Stimulated activated CD4-positive, alpha-beta T cell treated with anti-CD3 and anti-CD28 coated beads, TNF-alpha, amount 100 ng/mL, for 48 hours (primary cell): ENCODE measurements at places on chromosomes 6 and 20.

- no peak for DNase-seq
Measured at GRCh38 chr6:118602300-118602699, 49.1 kb downstream of the CEP85L start.

DNA sequence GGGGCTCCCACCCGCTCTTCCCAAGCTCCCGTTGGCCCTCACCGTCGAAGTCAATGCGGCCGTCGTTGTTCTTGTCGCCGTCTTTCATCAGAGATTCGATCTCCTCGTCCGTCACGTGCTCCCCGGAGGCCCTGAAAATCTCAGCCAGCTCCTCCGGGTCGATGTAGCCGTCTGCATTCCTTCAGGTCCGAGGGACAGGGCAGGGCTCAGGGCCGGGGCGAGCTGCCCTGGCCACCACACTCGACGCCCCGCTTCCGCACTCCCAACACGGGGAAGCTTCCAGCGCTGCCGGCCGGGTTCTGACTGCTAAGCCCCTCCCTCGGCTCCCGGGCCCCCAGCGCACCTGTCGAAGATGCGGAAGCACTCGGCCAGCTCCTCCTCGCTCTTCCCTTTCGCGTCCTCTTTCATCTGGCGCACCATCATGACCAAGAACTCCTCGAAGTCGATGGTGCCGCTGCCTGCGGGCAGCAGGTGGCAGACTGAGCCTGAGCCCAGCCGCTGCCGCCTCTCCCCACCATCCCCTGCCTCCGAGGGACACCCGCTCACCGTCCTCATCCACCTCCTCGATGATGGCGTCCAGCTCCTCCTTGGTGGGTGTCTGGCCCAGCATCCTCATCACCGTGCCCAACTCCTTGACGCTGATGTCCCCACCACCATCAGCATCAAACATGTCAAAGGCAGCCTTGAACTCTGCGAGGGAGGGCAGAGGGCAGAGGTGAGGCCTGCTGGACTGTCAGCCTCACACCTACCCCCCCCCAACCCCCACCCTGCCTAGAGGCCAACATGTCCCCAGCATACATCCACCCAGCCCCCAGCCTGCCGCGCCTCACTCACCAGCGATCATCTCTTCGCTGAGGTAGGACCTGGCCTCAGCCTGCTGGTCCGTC, 2.9 kb downstream of the TNNC2 start:
- DNase-seq = peak; percentile 33

GRCh38 chr6:21767891-21768648, 174.5 kb downstream of the SOX4 start:
- no peak for DNase-seq

DNA sequence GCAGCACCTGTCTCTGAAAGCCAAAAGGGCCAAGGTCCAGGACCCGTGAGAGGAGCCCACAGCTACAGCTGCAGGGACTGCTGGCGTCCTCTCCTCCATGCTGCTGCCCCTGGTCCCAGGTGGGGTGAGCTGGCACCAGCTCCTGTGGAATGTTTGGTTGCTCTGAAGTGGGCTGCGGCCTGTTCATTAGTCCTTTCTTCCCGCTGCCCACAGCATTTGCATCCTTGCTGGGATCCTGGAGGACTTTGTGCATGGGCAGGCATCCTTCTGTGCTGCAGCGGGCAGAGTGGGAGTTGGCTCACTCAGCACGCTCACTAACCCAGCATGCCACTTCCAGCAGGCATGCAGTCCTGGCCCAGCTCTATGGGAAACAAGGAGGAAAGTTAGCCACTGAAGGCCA, 76.4 kb downstream of the DHX35 start:
- no peak for DNase-seq

DNA sequence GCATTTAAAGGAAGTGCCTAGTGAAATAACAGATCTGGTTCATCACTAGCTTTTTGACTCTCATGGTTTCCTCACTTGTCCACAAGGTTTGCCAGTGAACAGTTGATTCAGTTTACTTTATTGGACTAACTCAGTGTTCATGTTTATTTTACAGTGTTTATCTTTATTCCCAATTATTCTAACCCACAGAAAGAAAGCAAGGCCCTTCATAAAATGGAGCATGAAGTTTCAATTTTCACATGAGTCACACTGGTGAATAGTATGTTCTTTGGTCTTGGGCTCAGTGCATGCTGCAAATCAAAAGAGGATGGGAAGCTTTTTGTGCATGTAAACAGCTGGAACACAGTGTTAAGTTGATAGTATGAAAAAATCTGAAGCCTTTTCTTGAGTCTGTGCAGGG, 217.6 kb upstream of the HDDC2 start:
- DNase-seq = no peak

GRCh38 chr6:48553467-48554189, 442.6 kb upstream of the PTCHD4 start:
- DNase-seq = no peak

GRCh38 chr6:139262519-139263300, 29.1 kb downstream of the TXLNB start:
- no peak for DNase-seq

DNA sequence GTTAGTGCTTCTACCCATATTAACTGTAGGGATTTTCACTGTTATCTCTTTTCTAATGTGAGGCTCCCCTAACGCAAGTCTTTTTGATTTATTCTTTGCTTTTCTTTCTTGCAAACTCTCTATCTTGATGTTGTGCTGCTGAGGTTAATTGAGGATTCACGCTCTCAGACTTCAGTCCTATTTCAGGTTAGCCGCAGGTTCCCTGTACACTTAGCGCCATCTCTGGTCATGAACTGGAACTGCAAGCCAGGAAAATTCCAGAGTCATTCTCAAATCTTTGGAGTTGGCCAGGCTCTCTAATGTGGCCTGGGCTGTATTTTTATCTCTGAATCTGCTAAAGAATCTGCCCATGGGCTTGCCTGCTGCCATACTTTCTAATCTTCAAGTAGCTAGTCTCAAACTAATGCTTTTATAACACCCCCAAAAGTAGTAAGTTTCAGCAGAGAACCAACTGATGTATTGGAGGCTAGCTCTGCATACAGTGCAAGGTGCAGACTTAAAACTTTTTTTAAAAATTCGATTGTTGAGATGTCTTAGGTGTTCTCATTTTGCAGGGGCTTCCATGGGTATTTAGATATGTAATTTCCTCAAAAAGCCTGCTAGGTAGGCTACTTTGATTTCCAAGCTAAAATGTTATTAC, 91.1 kb upstream of the OPRM1 start:
- no peak for DNase-seq
